Putamen (tissue), 1 donor: ENCODE measurements at places on chromosomes 2 and 18.

DNA sequence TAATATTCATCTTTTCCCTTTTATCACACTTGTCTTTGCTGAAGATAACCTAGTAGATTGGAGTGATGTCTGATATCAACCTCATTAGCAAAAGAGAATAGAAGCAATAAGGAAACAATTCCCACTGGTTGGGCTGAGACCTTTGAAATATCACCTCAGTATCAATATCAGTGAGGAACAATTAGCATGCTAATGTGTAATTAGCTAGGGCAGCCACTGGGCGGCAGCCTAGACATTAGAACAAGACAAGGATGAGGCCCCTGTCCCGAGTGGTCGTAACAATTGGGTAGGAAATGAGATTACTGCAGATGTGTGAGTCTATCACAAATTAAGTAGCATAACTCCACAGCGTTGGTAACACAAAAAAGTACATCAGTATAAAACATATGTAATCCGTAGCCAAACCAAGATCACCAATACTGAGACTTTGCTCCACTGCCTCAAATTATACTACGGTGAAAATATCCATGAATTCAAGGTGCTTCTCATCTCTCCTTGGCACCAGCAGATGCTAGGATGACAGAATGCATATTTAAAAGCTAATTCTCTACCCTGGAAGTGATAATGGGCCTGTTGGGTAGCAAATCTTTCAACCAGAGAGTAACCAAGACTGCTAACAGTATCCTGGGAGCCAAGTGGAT, 99.1 kb downstream of the ALPK2 start:
- DNase-seq: no peak

DNA sequence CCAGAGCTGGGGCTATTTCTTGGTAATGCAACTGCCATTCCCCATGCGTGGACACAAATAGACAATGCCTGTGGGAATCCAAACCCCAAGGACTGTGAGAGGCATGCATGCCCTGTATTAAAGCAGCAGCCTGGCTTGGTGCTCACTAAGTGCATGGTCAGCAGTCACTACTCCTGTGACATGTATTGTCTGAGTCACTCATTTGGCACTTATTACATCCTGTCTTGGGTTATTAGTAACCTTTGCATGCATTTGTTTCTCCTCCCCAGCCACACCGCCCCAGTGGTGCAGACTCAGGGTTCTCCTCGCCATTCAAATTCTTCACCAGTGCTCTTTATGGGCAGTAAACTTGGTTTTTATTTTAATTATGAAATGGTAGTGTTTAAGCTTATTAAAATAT, 30.2 kb downstream of the PRKCE start:
- no peak for DNase-seq

DNA sequence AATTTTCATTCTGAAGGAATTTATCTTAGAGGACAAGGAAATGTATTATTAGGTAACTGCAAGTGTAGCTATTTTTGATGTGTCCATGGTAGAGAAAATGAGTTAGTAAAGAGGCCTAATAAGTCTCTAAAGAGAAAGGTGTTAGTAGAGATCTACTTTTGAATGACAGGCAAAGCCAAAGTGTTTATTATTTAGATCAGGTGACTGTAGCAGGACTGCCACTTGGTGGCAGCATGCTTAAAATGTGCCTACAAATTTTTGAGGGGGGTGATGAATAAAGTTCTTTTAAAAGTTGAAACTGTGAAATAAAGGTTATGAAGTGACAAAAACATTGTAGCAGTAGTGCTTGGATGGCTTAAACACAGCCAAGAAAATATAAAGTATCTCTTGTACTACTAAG, 421.5 kb upstream of the MEIS1 start:
- no peak for DNase-seq

GRCh38 chr2:145958611-145959010, 1438.7 kb upstream of the ZEB2 start:
- no peak for DNase-seq

- no peak for DNase-seq
Observed at GRCh38 chr2:10269291-10269690, 33.4 kb upstream of the HPCAL1 start.

DNA sequence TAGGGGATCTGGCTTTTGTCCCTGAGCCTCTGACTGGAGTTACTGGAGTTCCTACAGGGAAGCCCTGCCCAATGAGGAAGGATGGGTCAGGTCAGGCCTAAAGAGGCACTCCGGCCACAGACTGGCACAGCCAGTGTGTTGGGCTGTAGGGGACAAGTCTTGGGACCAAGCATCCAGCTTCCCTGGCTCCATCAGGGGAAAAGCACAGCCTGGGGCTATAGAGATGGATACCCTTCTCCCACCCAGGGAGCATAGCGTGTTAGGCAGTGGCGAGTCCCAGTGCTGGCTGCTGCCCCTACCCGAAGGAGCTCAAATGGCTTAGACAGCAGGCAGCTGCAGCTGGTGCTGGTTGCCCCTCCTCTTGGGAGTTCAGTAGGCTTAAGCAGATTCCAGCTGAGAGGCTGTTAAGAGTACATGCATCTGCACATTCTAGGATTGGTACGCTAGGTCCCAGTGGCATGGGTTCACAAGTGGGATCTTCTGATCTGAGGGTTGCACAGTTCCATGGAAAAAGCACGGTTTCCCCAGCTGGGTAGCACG, 111.4 kb downstream of the DCDC2C start:
- DNase-seq: no peak

- no peak for DNase-seq
Observed at GRCh38 chr2:37243435-37243834, 12.0 kb downstream of the NDUFAF7 start.

DNA sequence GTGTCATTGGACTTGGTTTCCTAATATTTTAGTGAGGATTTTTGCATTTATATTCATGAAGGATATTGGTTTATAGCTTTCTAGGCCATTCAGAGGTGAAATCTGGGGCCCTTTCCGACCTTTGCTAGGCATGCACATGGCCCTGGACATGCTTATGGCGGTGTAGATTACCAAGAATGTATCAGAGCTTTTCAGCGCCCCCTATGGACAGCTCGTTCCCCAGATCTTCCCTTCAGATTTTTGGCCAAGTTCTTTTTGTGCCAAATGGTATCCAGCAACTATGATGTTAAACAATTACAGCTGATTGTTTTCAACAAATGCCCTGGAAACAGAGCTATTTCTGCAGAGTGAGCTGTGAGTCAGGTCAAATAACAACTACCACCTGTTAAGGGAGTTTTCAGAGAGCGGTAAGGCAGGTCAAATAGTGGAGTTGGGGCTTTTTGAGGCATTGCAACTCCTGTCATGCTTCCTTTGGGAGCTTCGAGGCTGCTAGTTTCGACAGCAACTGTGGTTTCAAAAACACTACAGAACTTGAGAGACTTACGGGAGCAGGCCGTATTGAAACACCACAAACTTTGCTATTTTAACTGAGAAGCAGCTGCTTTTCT, 188.3 kb downstream of the ZNF516 start:
- no peak for DNase-seq

DNA sequence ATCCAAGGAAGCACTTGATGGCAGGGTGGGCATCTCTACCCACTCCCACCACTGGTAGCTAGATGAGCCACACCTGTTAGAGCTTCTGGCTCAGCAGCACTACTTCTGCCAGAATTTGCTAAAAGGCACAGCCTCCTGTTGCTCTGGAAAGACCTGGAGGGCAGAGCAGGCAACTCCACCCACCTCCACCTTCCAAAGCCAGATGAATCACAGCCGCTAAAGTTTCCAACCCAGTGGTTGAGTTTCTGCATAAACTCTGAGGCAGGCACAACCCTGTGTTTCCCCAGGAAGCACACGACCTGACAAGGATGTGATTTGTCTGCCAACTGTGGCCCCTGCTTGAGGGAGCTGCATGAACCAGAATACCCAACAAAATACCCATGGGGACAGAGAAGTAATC, 111.6 kb upstream of the GCFC2 start:
- no peak for DNase-seq

DNA sequence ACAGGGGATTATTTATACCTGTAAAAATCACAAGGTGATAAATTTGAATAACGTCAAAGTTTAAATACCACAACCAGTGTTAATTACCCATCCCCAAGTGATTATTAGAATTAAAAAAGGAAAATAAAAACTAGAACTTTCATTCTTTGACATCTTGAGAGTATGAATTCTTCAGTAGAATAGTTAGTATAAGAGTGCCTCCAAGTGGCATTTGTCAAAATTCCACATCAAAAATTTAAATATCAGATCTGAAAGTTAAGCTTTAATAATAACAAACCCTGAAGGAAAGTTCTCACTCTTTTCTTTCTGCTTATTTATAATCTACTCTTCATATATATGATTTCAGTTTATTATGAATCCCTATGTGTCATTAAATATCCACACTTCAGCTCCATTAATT, 273.7 kb upstream of the KYNU start:
- no peak for DNase-seq

- no peak for DNase-seq
Observed at GRCh38 chr18:79991494-79991893, 3.1 kb upstream of the TXNL4A start.

GRCh38 chr2:235493775-235494715, at the start of gene AGAP1:
Gene AGAP1, plus strand, starts transcription at chr2:235494043.
- peak; percentile 93 for DNase-seq

DNA sequence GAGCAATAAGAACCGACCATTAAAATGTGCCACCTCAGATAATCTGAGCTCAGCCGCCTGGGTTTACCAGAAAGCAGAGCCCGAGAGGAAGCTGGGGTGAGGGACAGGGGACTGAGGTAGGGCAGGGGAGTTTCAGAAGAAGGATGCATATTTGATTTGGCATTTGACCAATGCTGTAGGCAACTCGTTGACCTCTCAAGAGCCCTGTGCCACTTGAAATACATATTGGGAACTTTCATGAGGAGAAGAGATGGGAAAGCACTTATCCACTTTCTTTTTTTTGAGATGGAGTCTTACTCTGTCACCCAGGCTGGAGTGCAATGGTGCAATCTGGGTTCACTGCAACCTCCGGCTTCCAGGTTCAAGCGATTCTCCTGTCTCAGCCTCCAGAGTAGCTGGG, 148.4 kb upstream of the SPRED2 start:
- DNase-seq: no peak

DNA sequence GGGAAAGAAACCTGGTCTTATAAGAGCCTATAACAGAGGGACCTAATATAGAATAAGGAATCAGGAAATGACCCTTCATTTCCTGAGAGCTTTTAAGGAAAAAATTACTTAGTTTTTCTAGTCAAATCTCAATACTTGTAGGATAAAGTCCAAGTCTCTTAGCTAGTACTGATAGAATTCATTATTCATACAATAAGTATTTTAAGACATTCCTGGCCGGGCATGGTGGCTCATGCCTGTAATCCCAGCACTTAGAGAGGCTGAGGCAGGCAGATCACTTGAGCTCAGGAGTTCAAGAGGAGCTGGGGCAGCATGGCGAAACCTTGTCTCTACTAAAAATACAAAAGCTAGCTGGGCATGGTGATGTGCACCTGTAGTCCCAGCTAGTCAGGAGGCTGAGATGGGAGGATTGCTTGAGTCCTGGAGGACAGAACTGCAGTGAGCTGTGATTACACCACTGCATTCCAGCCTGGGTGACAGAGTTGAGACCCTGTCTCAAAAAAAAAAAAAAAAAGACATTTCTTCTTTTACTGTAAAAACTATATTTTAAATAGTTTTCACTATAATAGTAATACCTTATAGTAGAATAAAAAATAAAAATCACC, 3.2 kb downstream of the RAB3GAP1 start:
- DNase-seq: no peak
